ENCODE measurements at places on chromosomes 4 and X.

DNA sequence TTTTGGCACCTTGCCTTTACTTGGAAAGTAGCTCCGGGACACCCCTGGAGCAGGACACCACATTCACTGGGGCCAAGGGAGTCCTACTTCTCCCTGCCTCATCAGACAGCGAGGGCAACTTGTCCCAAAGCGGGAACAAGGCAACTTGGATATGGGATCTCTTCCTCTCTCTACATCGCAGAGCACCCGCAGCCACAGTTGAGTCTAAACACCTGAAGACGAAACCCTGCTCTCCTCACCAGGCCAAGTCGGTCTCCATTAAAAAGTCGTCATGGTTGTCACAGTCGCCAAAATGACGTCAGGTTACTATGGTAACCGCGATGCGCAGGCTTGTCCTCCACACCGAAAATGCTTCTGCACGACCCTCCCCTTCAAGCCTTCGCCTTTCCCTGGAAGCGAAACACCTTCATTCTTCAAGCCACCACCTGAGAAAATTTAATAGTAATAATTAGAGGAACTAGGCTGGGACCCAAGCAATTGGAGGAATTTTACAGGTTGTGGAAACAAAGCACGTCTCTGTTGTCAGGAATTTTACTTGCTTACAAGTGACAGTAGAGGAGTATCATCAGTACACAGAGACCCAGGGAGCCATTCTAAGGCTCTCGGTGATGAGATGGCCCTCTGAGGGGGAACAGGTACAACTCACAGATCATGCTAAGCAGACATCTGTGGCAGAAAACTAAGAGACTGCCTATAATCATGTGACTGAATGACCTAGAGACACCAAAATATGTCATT lies 30.5 kb upstream of the TCEAL4 start:
- DNase-seq = peak; percentile 77

- DNase-seq = peak; percentile 21
These were observed 256.4 kb upstream of the GRID2 start for GRCh38 chr4:92047209-92047875.

DNA sequence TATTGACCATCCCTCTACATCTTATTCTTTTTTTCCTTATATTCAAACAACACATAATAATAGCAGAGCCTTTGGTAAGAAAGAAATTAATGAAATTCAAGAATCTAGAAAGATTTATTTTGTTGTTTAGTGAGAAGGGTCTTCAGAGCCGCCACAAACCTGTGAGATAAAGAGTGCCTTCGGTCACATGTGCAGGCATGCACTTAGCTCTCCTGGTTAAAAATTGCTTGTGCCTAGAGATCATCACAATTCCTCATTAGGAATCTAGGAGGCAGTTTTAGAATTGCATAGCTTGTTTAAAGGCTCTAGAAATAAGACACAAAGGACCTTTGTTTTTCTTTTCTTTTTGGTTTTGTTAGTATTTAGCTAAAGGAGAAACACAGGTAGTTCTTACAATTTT lies 1948.4 kb upstream of the IGFBP7 start:
- DNase-seq = no peak

DNA sequence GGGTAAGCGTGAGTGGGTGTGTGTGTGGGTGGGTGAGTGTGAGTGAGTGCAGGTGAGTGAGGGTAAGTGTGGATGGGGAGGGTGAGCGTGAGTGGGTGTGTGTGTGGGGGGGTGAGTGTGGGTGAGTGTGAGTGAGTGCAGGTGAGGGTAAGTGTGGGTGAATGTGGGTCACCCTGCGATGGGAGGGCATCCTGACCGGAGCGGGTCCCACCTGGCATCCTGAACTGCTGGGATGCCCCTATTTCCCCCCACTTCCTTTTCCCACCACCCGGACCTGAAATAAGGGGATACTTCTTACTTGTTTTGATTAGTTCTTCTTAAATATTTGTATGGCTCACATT lies 49.5 kb downstream of the ING2 start:
- DNase-seq = no peak

DNA sequence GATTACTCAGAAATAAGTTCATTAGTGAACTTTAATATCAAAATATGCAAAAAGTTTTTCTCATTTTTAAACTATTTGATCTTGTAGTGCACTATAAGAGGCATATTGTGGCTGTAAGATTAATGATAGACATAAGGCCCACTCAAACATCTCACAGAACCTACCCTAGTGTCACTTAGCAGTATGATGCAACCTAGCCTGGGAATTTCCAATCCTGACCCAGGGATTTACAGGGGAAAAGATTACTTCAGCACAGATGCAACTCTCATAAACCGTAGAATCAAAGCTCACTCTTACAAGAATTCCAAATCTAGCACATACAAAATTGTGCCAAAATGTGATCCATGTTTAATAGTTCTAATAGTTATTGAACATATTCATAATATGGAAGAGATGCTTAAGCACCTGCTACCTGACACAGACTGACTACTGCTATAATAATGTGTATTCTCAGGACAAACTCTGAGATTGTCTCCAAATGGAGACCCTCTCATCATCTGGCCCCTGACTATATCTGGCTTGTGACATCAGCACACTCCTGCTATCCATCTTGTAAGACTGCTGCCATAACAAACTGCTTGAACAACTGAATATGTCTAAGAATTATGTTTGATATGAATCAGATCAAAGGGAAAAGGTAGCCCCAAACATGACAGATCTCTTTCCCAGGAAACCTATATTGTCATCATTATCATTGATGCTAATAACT lies 271.9 kb downstream of the PABPC4L start:
- no peak for DNase-seq

DNA sequence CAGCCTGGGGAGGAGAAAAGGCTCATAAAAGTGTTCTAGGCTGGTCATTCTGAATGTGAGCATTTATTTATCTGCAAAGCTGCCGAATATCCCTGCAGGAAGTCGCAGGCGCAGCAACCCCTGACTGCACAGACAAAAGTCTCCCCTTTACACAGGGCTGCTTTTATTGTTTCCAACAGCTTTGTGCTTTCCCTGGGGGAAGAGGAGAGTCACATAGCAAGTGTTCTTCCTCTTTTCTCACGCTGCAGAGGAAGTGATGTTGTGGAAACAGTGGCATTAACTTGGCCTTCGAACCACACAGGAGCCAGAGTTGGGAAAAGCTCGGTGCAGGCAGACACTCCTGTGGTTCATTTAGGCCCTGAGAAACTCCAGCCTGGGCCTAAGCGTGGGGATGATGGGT lies 81.5 kb upstream of the BCOR start:
- no peak for DNase-seq

GRCh38 chr4:159185591-159186023 lies 82.7 kb downstream of the RAPGEF2 start:
- DNase-seq = no peak

GRCh38 chrX:136933611-136934145 lies 53.2 kb upstream of the RBMX start:
- no peak for DNase-seq

- no peak for DNase-seq
These were observed 26.4 kb downstream of the MOSPD2 start for GRCh38 chrX:14899607-14900006.

GRCh38 chr4:986879-987623 lies at the start of gene IDUA:
IDUA (plus strand) TSS chr4:987044; CDS start chr4:987085, 41 bp downstream.
- peak; percentile 87 for DNase-seq

- DNase-seq = no peak
These were observed 36.2 kb downstream of the NHS start for GRCh38 chrX:17411205-17411604.

DNA sequence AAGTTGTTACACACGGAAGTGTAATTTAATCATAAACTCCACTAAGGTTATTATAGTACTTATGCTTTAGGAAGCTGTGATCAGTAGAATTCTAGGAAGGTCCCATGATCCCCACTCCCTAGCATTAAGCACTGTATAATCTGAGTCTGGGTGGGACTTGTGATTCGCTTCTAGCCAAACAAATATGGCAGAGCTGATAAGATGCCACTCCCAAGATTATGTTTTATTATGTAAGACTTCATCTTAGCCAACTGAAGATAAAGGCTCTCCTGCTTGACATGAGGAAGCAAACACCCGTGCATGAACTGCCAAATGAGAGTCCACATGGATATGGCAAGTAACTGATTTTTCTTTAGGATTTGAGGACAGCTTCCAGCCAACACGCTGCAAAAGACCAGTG lies 186.4 kb upstream of the NDST3 start:
- no peak for DNase-seq

DNA sequence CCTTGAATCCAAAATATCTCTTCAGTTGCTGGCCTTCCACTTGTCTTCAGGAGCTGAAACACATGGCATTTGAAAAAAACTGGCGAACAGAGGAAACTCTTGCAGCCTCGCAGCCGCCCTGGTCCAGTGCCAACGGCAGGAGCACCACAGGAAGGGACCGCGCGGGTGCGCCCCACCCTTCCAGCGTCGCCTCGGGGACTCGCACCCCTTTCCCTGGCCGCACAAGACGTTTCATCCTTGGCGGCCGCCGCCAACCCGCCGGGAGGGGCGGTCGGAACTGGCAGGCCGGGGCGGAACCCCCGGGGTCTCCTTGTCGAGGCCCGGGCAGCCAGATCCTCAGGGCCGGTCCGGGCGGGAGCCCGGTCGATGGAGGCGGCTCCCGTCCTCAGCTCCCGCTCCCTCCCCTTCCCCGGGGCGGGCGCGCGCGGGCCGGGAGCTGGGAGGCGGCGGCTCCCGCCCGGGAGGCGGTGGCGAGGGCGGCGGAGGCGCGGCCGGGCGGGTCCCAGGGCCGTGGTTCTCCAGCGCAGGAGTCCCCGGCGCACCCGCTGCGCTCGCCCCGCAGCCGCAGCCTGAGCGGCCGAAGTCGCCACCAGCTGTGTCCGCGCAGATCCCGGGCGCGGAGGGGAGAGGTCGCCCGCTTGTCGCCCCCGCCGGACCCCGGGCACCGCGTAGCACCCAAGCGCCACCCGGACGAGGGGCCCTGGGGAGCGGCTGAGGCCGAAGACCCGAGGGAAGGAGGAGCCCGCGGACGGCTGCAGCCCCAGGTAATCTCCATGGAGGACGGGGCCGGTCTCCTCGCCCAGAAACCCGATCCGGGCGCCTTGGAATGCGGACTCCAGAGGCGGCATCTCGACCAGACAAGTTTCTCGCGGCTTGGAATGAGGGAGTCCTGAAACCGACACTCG lies 886 bp upstream of the NDST3 start:
- DNase-seq = peak; percentile 62

GRCh38 chrX:153527208-153527607 lies 9.8 kb downstream of the ATP2B3 start:
- DNase-seq = no peak

- no peak for DNase-seq
These were observed 92.0 kb downstream of the ADRA2C start for GRCh38 chr4:3858046-3858730.

- no peak for DNase-seq
These were observed 300.9 kb upstream of the FAT4 start for GRCh38 chr4:125013891-125014290.

DNA sequence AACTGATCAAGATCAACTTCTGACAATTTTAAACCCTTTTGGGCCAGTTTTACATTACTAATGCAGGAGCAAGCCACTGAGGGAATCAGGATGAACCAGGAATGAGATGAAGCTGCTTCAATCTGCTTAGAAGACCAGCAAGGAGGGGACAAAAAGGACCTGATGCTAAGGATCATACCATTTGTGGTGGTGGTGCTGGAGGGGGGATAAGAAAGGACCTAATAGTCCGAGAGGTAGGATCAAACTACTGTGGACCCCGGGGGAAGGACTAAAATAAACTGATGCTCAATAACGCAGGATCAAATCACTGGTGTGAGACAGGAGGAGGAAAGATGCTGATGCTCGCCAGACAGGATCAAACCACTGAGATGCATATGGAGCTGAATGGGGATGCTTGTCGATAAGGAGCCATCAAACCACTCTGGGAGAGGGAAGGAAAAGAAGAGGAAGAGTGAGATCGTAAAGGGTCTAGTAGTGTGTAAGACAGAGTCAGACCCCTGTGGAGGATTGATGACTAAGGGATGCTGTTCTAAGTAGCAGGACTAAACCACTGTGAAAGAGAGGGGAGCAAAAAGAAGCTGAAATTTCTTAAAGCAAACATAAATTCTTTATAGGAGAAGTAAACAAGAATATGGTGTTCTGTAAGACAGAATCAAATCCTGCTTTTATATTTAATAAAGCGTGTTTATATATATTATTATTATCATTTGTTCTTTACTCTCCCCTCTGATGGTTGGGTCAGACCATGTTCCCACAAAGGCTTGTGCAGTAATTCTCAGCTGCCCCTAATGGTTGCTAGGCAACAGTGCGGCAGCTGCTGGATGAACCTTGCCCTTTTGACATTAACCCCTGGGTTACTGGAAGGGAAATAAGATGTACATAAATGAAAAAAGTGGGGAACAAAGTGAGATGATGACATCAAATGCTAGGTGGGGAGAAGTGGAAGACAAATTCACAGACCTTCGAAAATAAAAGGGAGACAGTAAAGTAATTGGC lies 432.5 kb upstream of the FGF16 start:
- DNase-seq = peak; percentile 21

GRCh38 chrX:153800177-153800722 lies 5.8 kb downstream of the SSR4 start:
- no peak for DNase-seq

DNA sequence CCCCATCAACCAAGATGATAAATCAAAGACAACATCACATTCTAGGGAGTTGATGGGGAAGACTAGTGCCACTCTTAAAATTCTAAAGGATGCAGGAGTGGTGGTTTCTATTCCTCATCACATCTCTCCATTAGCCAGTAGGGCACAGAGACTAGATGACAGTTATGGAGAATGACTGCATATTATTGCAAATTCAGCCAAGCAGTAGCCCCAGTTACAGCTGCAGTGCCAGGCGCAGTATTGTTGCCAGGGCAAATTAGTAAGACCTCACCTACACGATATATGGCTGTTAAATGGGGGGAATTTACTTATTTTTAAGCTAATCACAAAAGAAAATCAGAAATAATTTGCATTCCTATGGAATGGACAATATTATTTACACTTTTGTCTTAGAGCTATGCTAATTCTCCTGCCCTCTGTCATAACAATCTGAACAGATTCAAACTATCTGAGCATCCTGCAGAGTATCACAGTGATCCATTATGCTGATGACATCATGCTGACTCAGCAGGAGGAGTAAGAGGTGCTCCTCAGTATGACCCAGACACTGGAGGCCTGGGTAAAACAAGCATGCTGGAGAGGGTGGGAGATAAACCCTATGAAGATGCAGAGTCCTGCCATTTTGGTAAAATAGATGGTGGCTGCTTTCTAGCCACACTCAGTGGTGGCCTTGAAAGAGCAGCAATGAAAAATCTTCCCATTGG lies 24.7 kb downstream of the ETNPPL start:
- no peak for DNase-seq

GRCh38 chrX:2504706-2505332 lies 4.0 kb upstream of the DHRSX start:
- no peak for DNase-seq

GRCh38 chr4:6825403-6825802 lies 42.9 kb downstream of the KIAA0232 start:
- no peak for DNase-seq

DNA sequence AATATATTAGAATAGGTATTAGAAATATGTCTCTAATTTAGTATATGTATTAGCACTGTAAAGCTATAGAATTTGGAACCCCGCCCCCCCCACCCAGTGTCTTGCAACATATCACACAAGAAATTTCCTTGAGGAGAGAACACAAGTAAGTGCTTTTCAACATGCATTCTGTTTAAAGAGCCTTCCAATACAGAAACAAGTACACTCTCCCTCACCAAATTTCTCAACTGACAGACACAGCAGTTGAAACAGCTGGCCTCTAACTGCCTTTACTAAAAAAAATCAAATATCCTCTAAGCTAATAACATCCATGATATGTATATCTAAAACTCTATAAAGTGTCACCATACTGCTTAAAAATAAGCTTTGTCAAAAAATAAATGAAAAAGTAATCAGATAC lies 12.4 kb downstream of the CAMK2D start:
- DNase-seq = no peak

Data from right hindlimb (tissue), 1 donor.